ENCODE measurements at places on chromosomes 7 and 10.
A peak's percentile ranks its signal among the peaks of the same experiment; 100 is the strongest.

DNA sequence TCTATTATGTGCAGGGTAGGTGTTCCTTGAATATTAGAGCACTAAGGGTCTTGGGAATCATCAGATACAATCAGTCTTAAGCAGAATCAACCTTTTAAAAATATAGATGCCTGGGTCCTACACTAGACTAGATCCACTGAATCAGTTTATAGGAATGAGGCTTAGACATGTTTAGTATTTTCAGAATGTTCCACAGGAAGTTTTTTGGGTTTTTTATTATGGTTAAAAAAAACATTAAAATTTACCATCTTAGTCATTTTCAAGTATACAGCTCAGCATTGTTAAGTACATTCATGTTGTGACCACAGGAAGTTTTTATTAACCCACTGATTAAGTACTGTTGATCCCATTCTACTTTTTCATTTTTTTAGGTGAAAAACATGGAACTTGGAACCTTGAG lies 135.7 kb downstream of the LCOR start:
- no peak for DNase-seq

DNA sequence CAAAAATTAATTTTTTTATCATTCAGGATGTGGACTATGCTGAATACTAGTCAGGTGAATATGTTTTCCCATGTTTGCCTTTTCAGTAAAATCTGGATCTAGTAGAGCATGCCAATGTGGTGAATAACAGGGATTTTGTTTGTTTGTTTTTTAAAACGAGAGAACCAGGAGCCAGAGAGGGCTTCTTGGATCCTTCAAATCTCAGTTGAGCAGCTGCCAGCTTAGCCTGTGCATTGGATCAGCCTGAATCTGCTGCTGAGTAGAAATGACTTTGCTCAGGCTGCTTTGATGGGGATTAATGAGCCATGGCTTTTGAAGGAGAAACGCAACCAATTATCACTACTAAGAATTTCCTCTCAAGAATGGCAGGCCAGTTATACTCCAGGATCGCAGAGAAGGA lies 493.8 kb downstream of the ARL4A start:
- no peak for DNase-seq

- DNase-seq, result no peak
Measured at GRCh38 chr10:74453169-74453568, 302.1 kb downstream of the ADK start.

DNA sequence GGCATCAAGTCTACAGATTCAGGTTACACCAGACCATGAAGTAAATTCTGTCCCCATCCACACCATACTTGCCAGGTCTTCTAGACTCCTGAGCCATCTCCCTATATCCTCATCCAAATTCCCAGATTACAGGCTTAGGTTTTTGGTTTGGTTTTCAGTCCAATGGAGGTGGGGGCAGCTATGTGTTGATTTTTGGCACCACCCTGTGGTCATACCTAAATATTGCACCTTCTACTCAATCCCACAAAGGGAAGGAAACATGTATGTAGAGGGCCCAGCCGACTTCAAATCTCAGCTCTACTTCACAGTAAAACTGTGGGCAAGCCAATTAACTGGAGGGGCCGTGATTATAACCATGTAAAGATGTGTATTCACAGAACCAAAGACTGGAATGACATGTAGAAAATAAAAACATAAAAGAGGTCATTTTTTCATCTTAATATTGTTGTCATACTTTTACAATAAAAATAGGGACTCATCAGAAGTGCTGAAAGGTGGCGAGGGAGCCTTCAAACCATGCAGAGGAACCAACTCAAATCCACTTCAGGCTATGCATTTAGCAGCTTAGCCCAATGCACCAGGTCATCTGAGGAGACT lies 19.8 kb downstream of the ERCC6 start:
- no peak for DNase-seq

GRCh38 chr10:71204746-71205145 lies 7.6 kb upstream of the UNC5B start:
- DNase-seq, result no peak

DNA sequence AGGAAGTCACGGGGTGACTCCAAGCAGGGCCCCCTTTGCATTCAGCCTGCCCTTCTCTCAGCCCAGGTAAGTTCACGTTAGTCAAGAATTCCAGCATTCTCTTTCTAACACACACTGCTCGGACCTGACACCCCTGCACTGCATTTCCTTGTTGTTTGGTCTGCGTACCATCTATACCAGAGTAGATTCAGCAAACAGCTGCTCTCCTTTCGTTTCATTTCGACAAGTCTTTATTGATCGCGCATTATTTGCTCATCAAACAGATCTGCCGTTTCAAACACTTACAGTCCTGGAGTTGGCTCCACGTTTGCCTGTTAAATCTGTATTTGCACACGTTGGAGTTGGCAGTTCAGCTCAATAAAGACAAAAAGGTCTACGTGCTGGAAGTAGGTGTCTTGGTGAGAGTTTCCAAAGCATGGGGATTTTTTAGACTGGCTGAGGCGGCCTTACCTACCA lies 495.1 kb downstream of the RPS24 start:
- DNase-seq, result no peak

GRCh38 chr10:11608159-11609013 lies 3.1 kb downstream of the USP6NL start:
- DNase-seq, result no peak

DNA sequence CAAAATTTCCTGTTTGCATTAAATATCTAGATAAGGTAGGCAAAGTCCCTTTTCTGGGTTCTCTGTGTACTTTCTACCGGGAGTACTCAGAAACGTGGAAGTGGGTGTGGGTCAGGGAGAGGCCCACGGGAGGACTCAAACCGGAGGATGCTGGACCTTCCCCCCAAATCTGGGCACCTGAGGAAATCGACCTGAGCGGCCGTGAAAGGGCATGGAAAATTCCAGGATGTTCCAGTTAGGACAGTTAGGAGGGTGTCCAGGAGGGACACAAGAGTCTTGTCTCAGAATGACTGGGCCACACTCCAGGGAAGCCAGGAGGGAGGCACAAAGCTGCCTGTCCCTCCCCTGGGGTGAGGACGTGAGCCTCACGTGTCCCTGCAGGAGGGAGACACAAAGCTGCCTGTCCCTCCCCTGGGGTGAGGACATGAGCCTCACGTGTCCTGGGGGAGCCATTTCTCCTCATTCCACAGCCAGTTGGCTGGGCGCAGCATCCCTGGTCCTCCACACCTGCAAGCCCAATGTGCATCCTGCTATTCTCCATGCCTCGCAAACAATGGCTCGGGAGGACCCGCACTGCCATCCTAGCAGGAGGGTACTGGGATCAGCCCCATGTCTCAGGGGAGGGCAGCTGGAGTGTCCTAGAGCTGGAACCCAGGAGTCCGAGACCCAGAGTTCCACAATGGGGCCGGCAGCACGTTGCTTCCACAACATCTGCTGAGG lies 190.5 kb upstream of the PPP2R2D start:
- DNase-seq, result no peak

DNA sequence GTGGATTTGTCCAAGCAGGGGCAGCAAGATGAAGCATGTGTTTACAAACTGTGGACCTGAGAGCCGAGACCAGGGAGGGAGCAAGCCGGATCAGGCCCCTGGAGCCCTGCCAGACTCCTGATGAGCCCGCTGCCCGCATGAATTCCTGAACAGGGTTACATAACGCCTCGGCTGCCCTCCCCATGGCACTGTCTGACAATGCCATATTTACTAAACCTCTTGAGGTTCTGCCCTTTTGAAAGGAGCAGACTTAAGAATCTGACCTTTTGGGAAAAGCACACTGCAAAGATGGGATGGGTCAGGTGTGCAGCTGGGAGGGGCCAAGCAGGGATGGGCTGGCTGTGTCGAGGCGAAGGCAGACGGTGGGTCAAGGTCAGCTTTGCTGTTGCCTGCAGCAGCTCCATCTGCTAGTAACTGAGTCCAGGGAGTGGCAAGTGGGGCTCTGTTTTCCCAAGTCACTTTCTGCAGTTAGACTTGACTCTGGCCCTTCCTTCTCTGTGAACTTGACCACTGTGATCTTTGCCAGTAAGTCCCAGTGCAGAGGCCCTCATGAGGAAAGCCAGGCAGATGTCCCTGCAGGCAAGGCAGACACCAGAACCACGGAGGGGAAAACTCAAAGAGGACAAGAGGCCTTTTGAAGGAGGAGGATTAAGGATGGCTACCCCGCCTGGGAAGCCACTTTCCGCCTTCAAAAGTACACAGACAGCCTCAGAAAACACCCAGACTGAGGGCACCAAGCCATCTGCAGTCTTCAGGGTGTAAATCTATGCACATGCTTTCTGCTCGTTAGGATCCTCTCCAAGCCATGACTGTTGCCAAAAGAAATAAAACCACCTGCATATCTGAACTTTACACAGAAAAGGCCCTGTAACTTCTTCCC lies 175.8 kb downstream of the TNS3 start:
- DNase-seq, result peak; percentile 88

- no peak for DNase-seq
Measured at GRCh38 chr10:1114315-1114714, 58.1 kb downstream of the WDR37 start.

GRCh38 chr7:18508443-18509427 lies 13.2 kb downstream of the HDAC9 start:
- DNase-seq, result no peak

GRCh38 chr7:117479225-117480054 lies at the start of gene CFTR:
TSS of gene CFTR (plus strand) at chr7:117480025. CDS start at chr7:117480095, 70 bp downstream.
- DNase-seq, result peak; percentile 35

DNA sequence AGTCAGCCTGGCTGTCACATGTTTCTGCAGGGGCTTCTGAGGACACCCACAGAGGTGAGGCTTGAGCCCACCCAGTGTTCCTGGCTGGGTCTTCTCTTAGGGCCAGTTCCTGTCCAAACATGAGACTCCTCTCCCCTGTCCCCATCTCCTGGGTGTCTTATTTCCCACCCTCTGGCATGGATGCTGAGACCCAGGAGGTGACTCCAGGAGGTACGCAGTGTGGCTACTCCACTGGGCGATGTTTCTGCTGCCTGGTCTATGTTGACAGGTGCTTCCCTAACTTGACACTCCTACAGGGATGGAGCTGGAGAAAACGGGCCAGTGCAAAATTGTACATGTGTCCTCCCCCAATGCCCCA lies 26.3 kb upstream of the LOXL4 start:
- no peak for DNase-seq

DNA sequence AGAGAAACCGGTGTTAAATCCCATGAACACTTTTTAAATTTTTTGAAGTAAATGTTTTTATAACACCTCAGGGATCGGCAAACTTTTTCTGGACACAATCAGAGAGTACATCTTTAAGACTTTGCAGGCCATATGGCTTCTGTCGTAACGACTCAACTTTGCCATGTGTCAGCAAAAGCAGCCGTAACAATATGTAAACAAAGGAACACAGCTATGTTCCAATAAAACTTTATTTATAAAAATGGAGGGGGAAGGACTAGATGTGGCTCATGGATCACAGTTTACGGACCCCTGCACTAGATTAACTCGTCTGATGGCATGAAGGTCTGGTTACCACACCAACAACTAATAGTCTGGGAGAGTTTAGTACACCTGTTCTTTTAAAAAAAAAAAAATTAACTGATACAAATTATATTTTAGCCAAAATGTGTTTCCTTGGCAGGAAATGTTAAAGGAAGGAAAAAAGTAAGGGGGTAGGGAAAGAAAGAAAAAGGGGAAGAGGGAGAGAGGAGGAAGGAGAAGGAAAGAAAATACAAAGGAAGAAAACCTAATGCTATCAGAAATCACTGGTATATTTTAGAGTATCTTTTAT lies 50.2 kb downstream of the ABI1 start:
- DNase-seq, result no peak

GRCh38 chr7:74289018-74289658 lies at the start of gene CLIP2:
TSS of gene CLIP2 (plus strand) at chr7:74289407. CDS start at chr7:74317547, 28,140 bp downstream.
- DNase-seq, result no peak

GRCh38 chr10:32795598-32796183 lies 162.3 kb downstream of the ITGB1 start:
- no peak for DNase-seq

- no peak for DNase-seq
Measured at GRCh38 chr7:2231992-2232765, 566 bp downstream of the MAD1L1 start.

- no peak for DNase-seq
Measured at GRCh38 chr10:132163278-132163765, 23.4 kb upstream of the DPYSL4 start.

DNA sequence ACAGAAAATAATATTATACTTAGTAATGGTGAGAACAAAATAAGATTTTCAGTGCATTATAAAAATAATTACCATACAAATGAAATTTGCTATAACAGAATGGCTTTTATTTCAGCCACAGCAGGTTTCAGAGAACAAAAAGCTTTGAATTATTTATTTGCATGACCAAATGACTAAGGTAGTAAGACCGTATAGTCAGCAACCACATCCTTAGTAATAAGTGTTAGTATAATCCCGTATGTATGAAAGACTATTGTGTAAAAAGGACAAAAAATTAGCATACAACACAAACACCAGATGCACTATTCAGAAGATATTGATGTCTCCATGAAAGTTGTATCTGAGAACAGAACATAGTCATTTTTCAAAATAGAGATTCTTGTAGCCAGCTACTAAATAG lies 12.2 kb downstream of the PDZD8 start:
- no peak for DNase-seq

DNA sequence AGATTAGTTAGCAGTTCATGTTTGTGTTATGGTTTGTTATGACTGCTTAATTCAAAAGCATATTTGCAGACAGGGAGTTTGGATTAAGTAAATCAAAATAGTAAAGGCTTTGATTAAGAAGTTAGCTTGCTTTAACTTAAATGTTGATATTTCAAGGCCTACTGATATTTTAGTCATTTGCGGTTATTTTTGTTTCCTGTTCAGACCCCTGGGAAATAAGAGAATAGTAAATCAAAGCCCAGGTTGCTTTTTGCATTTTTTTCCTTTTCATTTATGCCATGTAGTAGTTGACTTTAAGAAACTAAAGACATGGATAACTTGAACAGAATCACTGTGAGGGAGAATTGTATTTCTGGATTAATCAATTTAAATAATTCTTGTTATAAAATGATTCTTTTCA lies 77.3 kb downstream of the HDAC9 start:
- DNase-seq, result no peak

DNA sequence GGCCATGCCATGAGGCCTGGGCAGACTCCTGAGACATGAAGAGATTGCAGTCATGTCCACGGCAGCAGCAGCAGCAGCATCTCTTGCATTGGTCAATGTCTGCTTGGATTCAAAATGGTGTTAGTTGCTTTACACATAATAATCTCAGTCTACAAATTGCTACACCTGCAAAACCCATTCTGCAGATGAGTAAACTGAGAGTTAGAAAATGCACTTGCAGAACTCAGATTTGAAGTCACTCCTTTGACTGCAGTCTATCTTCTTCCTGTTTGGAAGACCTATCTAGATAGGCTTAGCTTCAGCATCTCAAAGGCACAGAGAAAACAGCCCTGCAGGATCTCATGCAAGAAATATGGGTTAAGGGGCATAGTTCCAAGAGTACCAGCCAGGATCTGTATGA lies 350.3 kb downstream of the TNS3 start:
- DNase-seq, result no peak

GRCh38 chr7:12315049-12315448 lies 88.6 kb downstream of the VWDE start:
- DNase-seq, result no peak
